Activated CD8-positive, alpha-beta memory T cell treated with anti-CD3 and anti-CD28 coated beads for 1 hour (primary cell): ENCODE measurements at places on chromosomes 12 and 14.

DNA sequence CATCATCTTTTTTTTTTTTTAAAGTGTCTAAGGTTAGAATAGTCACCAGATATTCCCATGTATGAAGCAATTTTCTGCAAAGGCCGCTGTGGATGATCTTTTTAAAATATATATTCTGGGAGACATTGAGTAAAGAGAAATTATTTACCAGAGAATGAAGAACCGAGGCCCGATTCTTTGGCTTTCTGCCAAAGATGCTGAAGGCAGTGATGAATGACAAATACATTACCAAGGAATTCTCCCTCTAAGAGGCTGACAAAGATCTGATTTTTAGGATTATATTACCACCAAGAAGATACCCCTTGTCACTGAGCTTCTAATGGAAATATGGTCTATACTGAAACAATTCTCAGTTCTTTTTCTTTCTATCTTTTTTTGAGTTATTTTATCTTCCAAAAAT is 336.8 kb downstream of the NAV3 start:
- no peak for DNase-seq

DNA sequence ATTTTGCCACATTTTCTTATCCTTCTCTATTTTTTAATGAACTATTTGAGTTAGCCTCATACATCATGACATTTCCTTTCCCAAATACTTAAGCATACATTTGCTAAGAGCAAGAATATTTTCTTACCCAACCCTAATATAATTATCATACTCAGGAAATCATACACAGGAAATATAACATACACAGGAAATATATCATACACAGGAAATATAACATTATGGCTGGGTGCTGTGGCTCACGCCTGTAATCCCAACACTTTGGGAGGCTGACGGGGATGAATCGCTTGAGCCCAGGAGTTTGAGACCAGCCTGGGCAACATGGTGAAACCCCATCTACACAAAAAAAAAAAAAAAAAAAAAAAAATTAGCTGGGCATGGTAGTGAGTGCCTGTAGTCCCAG is 4.9 kb downstream of the NCKAP1L start:
- DNase-seq: no peak

- no peak for DNase-seq
These were observed 7.9 kb upstream of the RBM19 start for GRCh38 chr12:113974006-113974405.

- no peak for DNase-seq
These were observed 63.4 kb upstream of the IGF1 start for GRCh38 chr12:102543494-102544485.

DNA sequence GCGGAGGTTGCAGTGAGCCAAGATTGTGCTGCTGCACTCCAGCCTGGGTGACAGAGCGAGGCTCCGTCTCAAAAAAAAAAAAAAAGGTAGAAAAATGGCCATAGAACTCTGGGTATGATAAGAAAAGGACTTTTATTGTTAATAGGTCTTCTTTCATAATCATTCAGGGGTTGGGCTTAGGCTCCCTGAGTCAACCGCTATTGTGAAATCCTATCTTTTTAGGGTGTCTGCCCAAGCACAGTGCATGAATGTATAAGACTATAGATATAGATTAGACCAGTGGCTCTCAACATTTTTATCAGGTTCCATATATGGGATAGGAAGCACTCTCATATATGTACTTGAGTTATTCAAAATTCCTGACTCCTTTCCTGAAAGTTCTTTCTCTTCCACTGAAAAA is 48.7 kb upstream of the USP15 start:
- no peak for DNase-seq

- DNase-seq: no peak
These were observed 133.9 kb upstream of the PDE3A start for GRCh38 chr12:20234474-20234873.

DNA sequence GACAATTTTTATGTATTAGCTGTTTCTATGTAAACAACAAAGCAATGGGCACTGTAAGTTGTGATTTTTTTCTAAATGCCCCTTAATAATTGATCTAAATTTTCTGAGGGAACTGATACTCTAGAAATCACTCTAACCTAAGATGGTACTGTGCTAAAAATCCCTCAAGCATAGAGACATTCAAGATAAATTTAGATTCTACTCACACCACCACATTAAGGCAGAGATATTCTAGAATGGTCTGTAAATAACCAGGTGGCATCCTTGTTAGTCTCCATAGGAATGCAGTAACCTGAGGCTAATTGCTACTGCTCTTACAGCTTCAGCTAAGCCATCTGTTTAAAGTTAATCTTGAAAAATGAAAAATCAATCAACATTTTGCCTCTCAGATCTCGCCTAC is 87.3 kb downstream of the SLC41A2 start:
- no peak for DNase-seq

DNA sequence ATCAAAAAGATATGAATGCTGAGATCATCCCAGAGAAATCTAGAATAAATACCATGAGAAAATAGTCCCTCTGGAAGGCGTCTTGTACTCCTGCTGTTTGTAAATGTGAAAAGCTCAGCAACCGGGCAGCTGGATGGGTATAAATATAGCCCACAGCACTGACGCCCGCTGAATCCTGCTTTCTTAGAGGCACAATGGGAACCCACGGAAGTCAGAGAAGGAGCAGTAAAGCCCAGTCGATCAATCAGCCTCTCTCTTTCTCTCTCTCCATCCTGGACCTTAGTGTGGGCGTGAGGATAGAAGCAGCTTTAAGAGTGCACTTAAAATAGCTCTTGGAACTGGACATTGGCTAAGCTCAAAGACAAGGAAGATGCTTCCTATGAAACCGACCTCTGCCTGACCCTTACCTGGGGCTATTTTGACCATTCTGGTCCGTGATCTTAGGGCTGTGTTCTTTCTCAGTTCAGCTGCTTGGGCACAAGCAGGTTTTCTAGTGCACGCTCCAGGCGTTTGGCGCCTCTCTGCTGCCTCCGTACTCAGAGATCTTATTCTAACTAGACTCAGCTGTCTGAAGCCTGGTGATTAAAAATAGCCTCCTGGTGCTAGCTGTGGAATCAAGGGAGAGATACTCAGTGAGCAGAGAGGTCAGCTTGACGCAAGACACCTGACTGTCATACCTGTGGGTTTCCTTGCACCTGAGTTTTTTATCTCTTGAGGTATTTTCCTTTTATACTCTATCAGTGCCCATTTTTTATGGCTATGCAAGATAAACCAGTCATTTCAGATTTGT is 144.6 kb downstream of the ETV6 start:
- DNase-seq: no peak

GRCh38 chr14:71262441-71262840 is 355.2 kb downstream of the PCNX1 start:
- DNase-seq: no peak
